ENCODE measurements at places on chromosomes 5 and 9.

- DNase-seq: no peak
Observed at GRCh38 chr5:170339780-170340167, 42.2 kb upstream of the LCP2 start.

GRCh38 chr9:105168870-105169319, 75.6 kb upstream of the SLC44A1 start:
- DNase-seq: no peak

DNA sequence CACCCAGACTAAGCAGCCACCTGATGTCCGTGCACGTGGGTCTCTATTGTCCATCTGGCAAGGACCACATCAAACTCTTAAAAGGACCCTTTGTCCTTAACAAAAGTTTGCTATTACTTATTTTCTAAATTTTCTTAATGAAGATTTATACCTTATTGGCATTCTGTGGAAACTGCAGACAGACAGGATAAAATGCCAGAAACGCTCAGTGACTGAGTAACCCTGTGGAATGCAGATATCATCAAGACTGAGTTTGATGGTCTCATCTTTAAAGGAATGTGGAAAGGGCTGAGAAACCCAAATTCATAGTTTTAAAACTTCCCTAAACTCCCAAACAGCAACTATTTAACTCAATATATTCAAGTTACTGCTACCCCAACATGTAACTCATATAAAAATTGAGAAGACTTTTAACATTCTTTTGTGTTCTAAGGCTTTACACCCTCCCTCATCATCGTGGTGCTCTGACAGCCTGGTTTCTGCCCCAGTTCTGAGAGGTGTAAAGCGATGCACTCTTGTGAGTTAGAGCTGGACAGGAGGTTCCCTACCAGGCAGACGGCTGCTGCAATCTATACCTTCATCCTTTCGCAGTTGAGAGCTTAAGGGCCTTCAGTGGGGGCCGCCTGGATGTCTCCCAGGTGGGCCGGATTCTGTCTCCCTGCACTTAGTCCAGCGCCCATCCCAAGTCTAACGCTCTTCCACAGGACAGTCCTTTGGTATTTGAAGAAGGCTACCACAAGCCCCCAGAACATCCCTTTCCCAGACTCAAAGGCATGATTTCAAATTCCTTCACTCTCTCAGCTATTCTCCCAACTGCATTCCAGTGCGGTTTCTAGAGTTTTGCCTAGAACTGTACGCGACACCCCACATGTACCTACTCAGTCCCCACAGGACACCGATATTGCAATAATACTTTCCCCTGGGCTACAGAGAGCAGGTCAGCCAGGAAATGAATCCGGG, 68.9 kb downstream of the DAP start:
- DNase-seq: no peak

DNA sequence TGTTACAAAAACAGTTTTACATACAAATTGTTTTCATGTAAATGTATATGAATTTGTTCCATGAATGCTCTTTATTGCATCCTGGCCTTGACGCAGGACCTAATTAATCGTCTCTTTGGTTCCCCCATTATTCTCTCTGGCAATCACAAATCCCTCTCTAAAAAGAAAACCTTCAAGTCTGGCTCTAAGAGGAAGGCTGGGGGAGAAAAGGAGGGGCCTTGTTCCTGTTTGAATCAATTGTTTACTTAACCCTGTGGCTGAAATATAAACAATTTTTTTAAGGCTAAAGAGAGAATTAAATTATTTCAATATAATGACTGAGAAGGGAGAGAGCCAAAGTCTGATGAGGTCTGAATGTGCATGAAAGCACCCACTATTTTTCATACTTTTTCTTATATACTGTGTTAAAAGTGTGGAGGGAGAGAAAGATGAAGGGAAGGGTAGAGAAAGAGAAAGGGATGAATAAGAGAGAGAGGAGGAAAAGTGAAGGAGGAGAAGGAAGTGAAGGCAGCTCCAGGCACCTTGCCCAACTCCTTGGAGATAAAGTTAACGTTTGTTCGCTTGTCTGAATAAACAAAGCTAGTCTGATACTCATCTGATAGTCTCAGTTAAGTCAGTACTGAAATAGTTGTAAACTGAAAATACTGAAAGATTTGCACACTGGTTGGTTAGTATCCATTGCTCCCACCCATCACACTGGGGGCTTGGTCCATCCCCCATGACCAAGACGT, 116.4 kb upstream of the SPDL1 start:
- no peak for DNase-seq

GRCh38 chr5:143105216-143105905, 298.1 kb downstream of the NR3C1 start:
- no peak for DNase-seq

- DNase-seq: peak; percentile 58
Observed at GRCh38 chr9:135342206-135343130, 137.1 kb upstream of the PPP1R26 start.

DNA sequence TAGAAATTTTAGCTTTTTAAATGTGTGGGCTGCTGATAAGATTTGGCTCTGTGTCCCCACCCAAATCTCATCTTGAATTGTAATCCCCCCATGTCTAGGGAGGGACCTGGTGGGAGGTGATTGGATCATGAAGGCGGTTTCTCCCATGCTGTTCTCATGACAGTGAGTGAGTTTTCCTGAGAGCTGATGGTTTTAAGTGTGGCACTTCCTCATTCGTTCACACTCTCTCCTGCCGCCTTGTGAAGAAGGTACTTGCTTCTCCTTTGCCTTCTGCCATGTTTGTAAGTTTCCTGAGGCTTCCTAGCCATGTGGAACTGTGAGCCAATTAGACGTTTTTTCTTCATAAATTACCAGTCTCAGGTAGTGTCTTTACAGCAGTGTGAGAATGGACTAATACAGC, 127.8 kb upstream of the MVB12B start:
- no peak for DNase-seq

GRCh38 chr5:169299663-169300467, 1.1 kb downstream of the SLIT3 start:
- no peak for DNase-seq

DNA sequence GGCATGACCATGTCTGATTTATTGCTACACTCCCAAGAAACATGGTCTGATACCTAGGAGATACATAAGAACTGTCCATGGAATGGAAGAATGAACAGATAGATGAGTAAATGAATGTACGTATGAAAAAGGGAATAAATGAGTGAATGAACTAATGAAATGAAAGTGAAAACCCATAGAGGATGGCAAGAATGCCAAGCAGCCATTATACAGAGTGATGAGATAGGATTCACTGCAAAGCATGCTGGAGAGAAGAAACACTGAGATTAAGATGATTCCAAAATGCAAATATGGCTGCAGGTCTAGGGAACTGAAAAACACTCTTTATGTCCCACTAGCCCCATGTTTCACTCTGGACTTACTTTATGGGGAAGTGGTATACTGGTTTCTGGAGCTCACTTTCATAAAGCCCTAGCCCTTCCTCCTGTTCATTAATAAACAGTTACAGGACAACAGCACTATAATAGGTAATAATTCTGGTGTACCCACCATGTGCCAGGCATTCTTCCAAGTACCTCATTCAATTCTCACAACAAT, 170.3 kb upstream of the RAD23B start:
- DNase-seq: no peak

DNA sequence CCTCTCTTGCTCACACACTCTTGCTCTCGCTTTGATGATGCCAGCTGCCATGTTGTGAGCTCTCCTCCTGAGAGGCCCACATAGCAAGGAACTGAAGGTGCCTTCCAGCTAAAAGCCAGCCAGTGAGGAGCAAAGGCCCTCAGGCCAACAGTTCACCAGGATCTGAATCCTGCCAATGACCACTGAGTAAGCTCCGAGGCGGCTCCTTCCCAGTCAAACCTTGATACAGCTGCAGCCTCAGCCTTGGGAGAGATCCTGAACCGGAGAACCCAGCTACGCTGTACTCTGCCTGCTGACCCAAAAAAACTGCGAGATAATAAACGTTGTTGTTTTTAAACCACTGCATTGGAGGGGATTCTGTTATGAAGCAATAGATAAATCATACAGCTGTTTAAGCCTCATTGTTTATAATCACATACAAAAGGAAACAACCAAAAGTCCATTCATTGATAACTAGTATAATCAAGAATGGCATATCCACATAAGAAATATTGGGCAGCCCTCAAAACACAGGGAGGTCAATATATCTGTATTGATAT, 49.0 kb upstream of the IFNK start:
- DNase-seq: no peak

- DNase-seq: no peak
Observed at GRCh38 chr5:143678148-143678905, 133.6 kb upstream of the HMHB1 start.

- no peak for DNase-seq
Observed at GRCh38 chr9:134428559-134428958, 102.3 kb downstream of the RXRA start.

DNA sequence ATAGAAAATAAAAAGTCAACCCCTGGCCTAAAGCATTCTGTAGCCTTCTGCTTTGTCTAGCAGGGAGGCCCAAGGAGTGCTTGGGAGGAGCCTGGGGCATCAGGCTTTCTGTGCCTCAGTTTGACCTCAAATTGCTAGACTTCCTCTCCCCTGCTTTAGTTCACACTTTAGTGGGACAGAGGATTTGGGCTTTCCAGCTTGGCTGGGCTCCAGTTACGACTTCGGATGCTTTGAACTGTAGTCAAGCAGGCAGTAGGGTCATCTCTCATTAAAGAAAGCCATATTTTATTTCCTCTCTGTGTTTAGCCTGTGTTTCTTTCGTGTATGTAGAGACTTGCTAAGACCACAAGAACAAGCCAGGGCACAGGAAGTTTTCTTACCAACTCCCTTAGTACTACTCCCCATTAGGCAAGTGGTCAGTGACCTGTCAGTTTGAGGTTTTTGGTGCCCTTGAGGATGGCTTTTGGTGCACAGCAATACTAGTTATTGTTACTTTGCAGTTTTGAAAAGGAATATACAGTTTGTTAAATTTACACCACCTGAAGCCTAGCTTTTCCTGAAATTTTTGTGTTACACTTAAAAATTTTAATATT, 334.7 kb downstream of the NDUFS4 start:
- DNase-seq: no peak

DNA sequence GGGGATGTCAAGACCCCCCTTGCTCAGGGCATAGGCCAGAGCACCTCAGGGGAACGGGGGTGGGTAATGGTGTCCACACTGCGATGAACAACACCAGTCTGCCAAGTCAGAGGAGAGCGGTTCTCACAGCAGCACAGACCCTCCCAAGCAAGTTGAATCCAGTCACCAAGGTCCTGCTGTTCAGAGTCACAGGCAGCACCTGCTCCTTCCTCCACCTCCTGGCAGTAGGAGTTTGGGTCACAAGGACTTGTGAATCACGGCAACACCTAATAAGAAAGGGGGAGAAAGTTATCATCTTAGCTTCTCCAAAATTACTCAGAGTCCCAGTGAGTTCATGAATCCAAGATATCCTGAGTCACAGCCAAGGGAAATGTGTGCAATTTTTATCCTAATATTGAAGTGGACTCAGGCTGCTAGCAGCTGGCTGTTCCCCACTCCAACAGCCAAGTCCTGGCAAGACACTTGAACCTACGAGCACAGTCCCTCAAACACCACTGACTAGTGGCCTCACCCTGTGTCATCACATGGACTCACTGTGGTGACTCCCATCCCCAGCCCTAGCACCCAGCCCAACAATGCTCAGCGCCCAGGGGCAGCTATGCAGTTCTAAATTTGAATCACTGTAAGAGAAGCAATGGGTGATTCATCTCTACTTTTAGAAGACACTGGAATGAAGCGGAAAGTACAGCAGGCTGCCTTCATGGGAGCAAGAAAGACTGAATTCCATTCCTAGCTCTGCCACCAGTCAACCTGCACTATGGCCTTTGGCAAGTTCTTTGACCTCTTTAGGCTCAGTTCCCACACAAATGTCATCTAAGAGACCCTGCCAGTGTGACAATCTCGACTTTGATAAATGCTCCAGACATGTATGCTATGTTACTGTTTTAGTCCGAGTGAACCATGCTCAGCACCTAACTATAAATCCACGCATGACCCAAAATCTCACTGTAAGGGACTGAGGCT, 113.7 kb downstream of the KLHL3 start:
- DNase-seq: no peak

DNA sequence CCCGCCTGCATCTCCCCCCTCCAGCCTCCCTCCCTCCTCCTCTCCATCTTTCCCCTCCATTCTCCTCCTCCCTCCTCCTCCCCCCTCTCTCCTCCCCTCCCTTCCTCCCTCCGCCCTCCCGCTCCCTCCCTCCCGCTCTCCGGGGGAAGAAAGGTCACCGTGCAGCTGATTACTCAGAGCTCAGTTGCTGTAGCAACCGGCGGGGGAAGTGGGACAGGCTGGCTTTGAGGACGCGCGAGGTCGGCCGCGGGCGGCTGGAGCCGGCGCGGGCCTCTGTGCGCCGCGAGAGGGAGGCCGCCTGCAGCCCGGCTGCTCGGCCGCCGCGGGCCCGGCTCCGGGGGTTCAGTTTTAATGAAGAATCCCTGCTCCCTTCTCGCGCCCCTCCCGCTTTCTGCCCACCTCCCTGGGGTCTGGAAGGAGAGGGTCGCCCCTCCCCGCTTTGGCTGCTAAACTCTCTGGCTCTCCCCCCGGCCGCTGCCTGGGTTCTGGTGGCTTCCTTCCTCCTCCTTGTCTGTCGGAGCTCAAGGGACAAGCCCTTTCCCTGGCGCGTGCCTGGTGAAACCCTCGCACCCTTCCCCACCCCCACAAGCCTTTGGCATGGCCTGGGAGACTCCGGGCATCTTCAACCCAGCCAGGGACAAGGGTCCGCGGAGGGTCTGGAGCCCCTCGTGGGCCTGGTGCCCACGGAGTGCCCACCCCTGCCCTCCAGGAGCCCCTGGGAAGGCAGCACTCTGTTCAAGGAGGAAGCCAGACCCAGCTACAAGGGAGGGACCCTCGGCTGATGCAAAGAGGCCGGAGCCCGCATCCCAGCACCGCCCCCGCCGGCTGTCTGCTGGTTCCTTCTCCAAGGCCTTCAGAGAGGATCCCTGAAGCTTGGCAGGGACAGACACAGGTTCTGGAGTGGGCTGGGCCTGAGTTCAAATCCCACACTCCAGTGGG, 160.3 kb downstream of the C9orf50 start:
- peak; percentile 97 for DNase-seq

DNA sequence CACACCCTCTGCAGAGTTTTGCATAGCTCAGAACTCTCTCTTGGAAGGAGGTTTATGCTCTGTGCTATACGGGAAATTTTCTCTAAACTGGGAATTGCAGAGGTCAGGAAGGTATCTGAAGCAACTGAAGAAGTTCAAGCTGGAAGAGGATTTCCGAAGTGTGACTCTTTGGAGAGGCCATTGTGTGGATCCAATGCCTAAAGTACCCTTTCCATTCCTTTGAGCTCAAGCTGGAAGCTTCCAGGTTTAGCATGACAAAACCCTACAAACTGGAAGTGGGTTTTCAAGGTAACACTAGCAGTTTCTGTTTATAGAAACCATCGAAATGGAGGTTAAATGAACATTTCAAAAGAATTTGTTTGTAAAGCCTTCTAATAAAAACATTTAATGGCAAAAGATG, 187.1 kb downstream of the CFAP90 start:
- no peak for DNase-seq

DNA sequence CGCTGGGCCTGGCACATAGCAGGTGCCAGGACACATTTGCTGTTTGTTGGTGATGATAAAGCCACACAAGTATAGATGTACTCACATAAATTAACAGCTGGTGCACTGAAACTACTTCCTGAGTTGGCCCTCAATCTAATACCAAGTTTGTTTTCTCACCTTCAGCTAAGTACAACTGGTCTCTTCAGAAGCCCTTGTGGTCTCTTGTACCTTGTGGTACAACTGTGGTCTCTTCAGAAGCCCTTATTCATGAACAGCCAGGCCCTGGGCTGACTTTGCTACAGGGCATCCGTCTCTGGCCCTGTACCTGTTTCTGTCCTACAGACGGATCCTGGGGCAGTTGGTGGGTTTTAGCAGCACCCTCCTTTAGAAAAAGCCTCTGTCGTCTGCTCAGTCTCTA, 81.5 kb downstream of the DAB2IP start:
- no peak for DNase-seq

Data from upper lobe of right lung (tissue), 1 donor.